ENCODE measurements at places on chromosomes 4 and X.

DNA sequence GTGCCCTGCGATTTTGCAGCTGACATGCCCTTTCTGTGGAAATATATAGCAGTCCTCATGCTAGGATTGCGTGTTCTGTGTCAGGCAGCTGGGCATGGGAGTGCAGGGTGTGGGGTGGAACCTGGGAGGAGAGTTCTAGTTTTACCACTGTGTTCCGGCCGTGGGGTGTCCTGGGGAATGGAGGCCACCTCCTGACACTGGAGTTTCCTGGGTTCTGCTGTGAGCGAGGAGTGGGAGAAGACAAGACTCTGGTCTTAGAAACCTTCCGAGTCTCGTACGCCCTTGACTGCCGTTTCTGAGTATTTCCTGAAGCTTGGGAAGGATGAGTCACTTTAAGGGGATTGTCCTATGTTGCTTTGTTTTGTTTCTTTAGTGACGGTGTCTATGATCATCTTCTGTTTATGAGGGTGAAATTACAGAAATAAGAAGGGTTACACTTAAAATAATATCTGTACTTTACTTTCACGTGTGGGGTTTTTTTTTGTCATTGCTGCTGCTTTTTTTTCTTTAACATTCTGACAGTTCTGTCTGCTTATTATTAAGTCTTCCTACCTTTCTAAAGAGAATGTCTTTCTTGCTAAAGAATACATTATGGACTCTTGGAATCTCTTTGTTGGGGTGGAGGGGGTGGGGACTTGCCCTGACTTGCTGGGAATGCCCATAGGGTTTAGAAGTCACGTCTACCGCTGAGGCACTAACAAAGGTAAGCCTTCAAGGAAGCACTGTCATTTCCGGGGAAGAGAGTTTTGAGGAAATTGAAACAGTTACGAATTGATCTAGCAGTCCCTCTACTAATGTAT, 19.1 kb downstream of the CD99 start:
- peak; percentile 63 for DNase-seq

GRCh38 chr4:6467600-6467999, 4.8 kb downstream of the PPP2R2C start:
- no peak for DNase-seq

GRCh38 chr4:177239477-177239876, 70.2 kb upstream of the NEIL3 start:
- DNase-seq: no peak

- DNase-seq: no peak
These were observed 94.2 kb downstream of the PHEX start for GRCh38 chrX:22126327-22126726.

DNA sequence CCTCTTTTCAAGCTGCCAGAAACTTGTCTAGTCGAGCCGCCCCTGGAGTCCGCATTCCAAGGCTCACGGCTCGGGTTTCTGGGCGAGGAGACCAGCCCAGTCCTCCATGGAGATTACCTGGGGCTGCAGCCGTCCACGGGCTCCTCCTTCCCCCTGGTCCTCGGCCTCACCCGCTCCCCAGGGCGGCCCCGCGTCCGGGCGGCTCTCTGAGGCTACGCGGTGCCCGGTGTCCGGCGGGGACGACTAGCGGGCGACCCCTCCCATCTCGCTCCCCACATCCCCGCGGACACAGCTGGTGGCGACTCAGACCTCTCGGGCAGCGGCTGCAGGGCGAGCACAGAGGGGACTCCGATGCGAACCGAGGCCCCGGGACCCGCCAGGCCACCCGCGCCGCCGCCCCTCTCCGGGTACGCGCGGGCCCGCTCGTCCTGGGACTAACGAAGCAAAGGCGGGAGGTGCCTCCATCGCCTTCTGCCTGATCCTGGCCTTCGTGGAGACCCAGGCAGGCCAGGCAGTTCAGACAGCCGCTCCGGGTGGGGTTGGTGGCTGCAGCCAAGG, 159.4 kb downstream of the TRAM1L1 start:
- no peak for DNase-seq

DNA sequence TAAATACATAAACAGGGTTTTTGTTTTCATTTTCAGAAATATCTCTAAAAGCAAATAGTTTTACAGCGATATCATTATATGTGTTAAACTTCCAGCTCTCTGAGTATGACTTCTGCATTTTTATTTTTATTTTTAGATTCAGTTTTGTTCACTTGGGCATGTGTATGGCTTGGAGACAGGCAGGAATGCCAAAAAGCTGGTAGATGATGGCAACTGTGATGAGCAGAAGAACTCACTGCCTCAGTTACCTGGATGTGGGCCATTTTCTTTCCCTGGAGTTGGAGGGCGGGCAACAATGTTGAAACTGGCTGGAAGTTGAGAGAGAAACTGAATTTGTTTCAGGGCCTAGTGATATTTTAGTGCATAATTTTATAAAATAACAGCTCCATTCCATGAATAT, 266.4 kb downstream of the ARHGAP24 start:
- DNase-seq: no peak

DNA sequence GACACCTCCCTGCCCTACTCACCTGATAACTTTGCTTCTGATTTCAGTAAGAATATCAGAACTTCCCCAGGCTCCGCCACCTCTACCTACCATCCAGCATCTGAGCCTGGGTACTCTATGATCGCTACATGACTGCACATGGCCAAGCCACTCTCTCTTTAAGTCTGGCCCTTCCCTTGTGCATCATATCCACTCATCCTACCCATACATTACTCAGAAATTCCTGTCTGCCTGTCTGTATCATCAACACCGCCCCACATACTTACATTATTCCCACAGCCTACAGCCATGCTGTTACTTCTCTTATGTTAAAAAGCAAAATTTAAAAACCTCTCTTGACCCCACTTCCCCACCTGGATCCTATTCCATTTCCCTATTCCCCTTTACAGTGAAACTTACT, 84.7 kb downstream of the SCD5 start:
- DNase-seq: no peak

- DNase-seq: no peak
These were observed 123.0 kb downstream of the KDR start for GRCh38 chr4:55002431-55002830.

DNA sequence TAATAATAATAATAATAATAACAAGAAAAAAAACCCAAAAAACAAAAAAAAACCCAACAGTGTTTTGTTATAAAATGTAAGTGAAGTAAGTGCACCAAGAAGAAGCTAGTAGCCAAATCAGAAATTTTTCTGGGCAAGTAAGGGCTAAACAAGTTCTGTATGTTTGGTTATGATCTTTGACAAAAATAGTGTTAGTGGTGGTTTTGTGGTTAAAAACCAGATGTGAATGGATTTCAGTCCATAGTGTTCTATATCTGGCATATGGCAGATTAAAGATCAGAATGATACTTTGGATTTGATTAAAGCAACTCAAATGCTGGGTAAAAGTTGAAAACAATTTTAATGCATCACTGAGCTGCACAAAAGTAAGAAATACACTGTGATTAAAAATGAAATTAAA, 116.5 kb upstream of the NDST4 start:
- no peak for DNase-seq

GRCh38 chr4:6693231-6694176, at the start of gene S100P:
S100P (plus strand) TSS chr4:6693878; CDS start chr4:6693933, 55 bp downstream.
- no peak for DNase-seq

GRCh38 chr4:4787421-4787820, 72.0 kb upstream of the MSX1 start:
- DNase-seq: no peak

DNA sequence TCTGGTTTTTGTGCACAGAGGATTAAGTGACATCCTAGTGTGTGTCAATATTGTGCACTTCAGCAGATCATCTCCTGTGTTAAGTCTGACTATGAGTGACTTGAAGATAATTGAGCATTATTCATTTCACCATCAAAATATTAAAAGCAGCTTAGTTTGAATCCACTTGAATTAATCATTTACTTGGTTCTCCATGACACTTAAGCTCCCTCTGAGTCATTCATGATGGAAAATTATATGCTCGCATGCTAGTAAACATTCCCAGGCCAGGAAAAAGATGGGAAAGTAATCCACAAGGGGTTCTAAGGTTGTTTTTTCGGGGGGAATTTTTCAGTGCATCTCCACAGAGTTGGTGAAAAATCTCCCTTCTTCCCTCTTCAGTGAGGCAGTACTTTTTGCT, 97.2 kb upstream of the EOLA2 start:
- no peak for DNase-seq

- no peak for DNase-seq
These were observed 31.8 kb downstream of the STAG2 start for GRCh38 chrX:123993326-123993725.

Data from CD4-positive, alpha-beta T cell treated with Interferon gamma for 1 hour (primary cell).